ENCODE measurements at places on chromosomes 2 and 18.
A peak's percentile ranks its signal among the peaks of the same experiment; 100 is the strongest.

GRCh38 chr2:241942416-241943208, 73.1 kb downstream of the RTP5 start:
- no peak overlapping the region for H3K4me3 ChIP-seq
- no peaks in the 10 kb centered on the region for H3K4me1 ChIP-seq
- H3K36me3 ChIP-seq, result no peaks in the 10 kb centered on the region
- no peak for DNase-seq
- peaks cover 16% of the 10 kb centered on the region for H3K27me3 ChIP-seq

DNA sequence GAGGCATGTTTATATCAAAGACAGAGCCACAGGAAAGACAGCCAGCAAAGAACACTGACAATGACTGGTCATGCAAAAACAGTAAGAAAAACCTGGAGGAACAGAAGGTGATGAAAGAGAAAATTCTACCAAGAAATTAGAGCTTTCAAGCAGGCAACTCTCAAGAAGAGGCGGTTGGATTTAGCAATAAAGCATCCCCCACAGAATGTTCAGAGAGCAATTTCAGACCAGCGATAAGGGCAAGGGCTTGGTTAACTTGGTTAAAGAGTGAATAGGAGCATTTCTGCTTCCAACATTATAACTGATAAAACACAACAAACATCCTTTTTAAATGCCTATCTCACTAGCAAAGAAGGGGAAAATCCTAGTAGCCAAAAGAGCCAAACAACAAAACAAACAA, 68.0 kb upstream of the NCKAP5 start:
- no peak overlapping the region for H3K27ac ChIP-seq
- no peaks in the 10 kb centered on the region for H3K27me3 ChIP-seq
- DNase-seq, result no peak
- peaks cover 3% of the 10 kb centered on the region for H3K4me1 ChIP-seq
- no peak overlapping the region for H3K4me3 ChIP-seq

GRCh38 chr18:74898965-74899364, 301.3 kb downstream of the ZNF407 start:
- no peaks in the 10 kb centered on the region for H3K27me3 ChIP-seq
- peak overlapping the region; percentile 30 for H3K27ac ChIP-seq
- no peaks in the 10 kb centered on the region for H3K36me3 ChIP-seq
- H3K4me3 ChIP-seq, result no peak overlapping the region
- no peak for DNase-seq
- H3K4me1 ChIP-seq, result peaks cover 22% of the 10 kb centered on the region

DNA sequence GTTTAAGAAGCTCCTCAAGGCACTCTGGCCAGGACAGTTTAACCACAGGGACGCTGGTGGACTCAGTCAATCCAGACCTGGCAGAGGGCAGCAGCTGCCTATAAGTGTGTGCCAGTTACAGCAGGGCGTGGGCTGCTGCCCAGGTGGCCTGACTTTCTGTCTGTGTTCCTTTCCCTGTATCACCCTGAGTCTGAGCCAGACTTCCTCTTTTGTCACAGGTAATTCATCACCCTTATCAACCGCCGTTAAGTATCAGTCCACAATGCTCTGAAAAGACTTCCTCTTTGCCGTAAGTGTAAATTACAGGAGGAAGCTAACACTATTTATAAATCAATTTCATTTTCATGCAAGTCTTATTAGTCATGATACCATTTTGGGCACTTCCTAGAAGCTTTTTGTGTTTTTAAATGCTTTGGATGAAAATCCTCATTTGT, 7.0 kb downstream of the LPIN1 start:
- H3K4me3 ChIP-seq, result no peak overlapping the region
- H3K4me1 ChIP-seq, result peaks cover 32% of the 10 kb centered on the region
- peak overlapping the region; percentile 51 for H3K27ac ChIP-seq
- peaks cover 18% of the 10 kb centered on the region for H3K36me3 ChIP-seq
- DNase-seq, result no peak

DNA sequence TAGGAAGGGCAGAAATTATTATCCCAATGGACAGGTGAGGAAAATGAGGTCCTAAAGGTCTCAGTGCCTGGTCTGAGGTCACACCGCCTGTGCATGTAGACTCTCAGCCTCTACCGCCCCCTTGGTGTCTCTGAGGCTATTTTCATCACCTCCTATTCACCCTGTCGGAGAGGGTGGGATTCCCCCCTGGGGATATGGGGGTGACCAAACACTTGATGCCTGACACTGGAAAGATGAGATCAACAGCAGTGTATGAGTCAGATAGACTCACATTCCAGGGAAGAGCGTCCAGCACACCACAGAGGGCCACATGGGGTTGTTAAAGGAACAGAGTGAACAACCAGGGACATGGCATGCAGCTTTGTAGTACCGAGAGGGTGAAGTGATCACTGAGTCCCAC, 199.7 kb downstream of the SMAD2 start:
- peaks cover 3% of the 10 kb centered on the region for H3K27me3 ChIP-seq
- no peaks in the 10 kb centered on the region for H3K36me3 ChIP-seq
- DNase-seq, result peak; percentile 5
- no peak overlapping the region for H3K27ac ChIP-seq

GRCh38 chr2:226304308-226304707, 495.3 kb downstream of the IRS1 start:
- no peak for DNase-seq
- H3K36me3 ChIP-seq, result no peaks in the 10 kb centered on the region
- peaks cover 2% of the 10 kb centered on the region for H3K4me1 ChIP-seq
- no peak overlapping the region for H3K27ac ChIP-seq
- no peaks in the 10 kb centered on the region for H3K27me3 ChIP-seq
- no peak overlapping the region for H3K4me3 ChIP-seq

GRCh38 chr18:33577685-33578517, at the start of gene ASXL3:
Gene ASXL3 (plus strand): TSS chr18:33578219. CDS start chr18:33578632, 413 bp downstream.
- peaks cover 3% of the 10 kb centered on the region for H3K4me1 ChIP-seq
- no peaks in the 10 kb centered on the region for H3K36me3 ChIP-seq
- H3K27ac ChIP-seq, result no peak within 1 kb of the TSS
- no peak for DNase-seq
- H3K4me3 ChIP-seq, result peak within 1 kb of the TSS; percentile 20

DNA sequence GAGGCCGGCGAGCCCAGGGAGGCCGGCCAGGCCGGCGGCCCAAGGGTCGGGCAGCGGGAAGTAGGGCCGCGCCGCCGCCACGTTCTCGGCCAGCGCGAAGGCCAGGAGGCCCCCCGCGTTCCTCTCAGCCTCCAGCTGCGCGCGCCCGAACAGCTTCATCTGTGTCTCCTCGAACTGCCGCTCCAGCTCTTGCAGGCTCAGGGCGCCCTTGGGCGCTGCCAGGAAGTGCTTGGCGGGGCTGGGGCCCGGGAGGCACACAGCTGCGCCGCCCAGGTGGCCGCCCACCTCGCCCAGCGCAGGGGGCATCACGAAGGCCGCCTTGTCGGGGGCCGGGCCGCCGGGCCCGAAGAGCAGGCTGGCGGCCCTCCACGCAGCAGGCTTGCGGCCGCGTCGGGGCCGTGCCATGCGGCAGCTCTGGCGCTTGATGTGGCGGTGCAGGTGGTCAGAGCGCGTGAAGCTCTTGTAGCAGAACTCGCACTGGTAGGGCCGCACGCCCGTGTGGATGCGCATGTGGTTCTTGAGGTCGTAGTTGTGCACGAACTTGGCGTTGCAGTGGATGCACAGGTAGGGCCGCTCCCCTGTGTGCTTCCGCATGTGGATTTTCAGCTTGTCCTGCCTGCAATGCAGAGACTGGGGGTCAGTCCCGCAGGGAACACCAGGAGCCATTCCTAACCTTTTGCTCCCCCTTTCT, 99.0 kb upstream of the SMAD2 start:
- H3K27ac ChIP-seq, result no peak overlapping the region
- no peaks in the 10 kb centered on the region for H3K36me3 ChIP-seq
- H3K27me3 ChIP-seq, result no peaks in the 10 kb centered on the region
- no peak overlapping the region for H3K4me3 ChIP-seq
- H3K4me1 ChIP-seq, result peaks cover 2% of the 10 kb centered on the region
- peak; percentile 25 for DNase-seq

DNA sequence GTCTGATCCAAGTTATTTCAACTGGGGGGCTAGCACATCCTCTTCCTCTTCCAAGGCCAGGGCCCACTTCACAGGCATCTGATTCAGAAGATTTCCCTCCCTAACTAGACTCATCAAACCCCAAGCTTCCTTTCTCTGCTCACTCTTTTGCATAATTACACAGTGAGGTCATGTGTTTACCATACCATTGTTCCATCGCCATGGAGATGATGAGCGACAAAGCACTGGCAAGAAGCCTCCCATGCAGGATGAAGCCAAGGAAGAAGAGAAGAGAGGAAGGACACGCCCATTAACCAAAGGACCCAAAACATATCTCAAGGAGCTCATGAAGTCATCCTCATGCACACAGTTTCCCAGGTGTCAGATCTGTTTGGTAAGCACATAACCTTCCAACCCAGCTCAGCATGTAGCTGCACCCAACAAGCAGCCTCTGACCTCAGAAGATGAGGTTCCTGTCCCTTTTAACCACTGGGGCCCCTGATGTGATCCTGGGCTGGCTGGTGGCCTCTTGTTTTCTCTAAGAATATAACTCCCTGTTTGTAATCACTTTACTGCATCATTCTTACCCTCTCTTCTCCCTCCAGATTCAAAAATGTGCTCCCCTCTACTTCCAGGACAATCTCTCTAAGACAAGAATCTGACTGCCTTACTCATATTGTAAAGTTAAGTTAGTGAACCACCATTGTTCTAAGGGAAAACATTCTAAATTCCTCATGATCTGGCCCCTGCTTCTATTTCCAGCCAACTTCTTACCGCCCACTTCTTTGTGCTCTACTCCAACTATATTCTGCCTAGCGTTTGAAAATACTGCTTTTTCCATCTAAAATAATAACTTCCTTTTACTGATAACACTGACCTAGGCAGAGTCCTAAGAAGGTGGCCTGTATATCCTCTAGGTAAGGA, 190.1 kb downstream of the TTC32 start:
- H3K4me1 ChIP-seq, result peaks cover 17% of the 10 kb centered on the region
- DNase-seq, result no peak
- H3K27ac ChIP-seq, result peak overlapping the region; percentile 31
- H3K27me3 ChIP-seq, result no peaks in the 10 kb centered on the region
- H3K36me3 ChIP-seq, result no peaks in the 10 kb centered on the region
- H3K4me3 ChIP-seq, result no peak overlapping the region

DNA sequence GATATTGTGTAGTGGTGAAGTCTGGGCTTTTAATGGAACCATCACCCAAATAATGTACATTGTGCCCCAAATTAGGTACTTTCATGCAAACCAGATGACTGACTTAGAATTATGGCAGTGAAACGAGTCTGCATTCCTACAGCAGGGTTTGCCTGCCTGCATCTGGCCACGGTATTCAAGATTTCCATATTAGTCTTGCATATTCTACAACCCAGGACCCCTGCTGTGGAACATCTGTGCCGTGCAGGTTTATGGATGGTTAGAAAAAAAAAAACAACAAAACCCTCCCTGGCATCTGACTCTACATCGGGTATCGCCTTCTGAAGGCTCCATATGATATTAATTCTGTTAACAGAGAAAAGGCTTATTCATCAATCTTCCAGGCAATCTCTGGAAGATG, 394.8 kb downstream of the DCDC2C start:
- H3K27me3 ChIP-seq, result no peaks in the 10 kb centered on the region
- H3K4me1 ChIP-seq, result no peaks in the 10 kb centered on the region
- H3K27ac ChIP-seq, result no peak overlapping the region
- DNase-seq, result no peak
- no peaks in the 10 kb centered on the region for H3K36me3 ChIP-seq

- peaks cover 59% of the 10 kb centered on the region for H3K36me3 ChIP-seq
- no peak overlapping the region for H3K4me3 ChIP-seq
- H3K27ac ChIP-seq, result no peak overlapping the region
These were observed 46.9 kb upstream of the CYP20A1 start for GRCh38 chr2:203191961-203192360.

GRCh38 chr2:209613649-209614305, 157.9 kb upstream of the UNC80 start:
- DNase-seq, result no peak
- H3K27ac ChIP-seq, result no peak overlapping the region
- H3K4me1 ChIP-seq, result no peaks in the 10 kb centered on the region
- H3K27me3 ChIP-seq, result no peaks in the 10 kb centered on the region
- H3K4me3 ChIP-seq, result no peak overlapping the region
- no peaks in the 10 kb centered on the region for H3K36me3 ChIP-seq

- H3K4me3 ChIP-seq, result no peak overlapping the region
- DNase-seq, result no peak
- no peaks in the 10 kb centered on the region for H3K27me3 ChIP-seq
- no peak overlapping the region for H3K27ac ChIP-seq
- H3K36me3 ChIP-seq, result no peaks in the 10 kb centered on the region
These were observed 8.6 kb upstream of the NCOA1 start for GRCh38 chr2:24482251-24482971.

DNA sequence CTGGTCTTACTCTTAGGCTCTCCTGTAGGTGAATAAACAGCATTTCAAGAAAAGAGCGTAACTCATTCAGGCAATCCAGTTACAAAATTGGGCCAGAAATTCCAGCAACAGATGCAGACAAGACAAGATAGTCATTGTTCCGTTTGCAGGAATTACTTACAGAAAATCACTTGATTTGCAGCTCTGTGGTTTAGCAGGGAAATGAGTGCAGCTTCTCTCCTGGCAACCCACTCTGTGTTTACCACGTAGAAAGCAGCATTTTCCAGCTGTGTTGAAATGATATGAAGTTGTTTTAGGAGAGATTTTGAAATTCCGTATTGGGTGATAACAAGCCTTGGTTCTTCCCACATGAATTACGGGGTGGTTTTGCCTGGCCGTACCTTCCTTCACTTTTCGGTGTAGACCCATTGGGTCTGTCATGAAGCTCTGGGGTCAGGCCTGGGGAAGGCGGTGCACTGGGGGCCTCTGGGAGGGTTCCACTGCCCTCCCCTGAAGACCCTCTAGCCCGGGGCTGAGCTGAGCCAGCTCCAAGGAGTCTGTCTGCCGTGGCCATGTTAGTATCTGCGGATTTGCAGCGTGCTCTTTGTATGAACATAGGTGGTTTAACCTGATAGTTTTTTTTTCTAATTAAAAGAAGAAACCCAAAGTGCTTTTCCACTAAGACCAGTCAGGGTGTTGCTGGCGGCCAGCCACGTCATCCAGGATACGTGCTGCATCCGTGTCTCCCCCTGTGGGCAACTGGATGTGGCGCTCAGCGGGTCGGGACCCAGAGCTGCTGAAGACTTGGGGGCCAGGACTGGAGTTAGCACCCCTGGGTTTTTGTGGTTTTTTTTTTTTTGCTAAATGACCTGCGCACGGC, 58.9 kb upstream of the KCNG2 start:
- peaks cover 5% of the 10 kb centered on the region for H3K36me3 ChIP-seq
- H3K4me1 ChIP-seq, result no peaks in the 10 kb centered on the region
- peak; percentile 29 for DNase-seq
- no peaks in the 10 kb centered on the region for H3K27me3 ChIP-seq

DNA sequence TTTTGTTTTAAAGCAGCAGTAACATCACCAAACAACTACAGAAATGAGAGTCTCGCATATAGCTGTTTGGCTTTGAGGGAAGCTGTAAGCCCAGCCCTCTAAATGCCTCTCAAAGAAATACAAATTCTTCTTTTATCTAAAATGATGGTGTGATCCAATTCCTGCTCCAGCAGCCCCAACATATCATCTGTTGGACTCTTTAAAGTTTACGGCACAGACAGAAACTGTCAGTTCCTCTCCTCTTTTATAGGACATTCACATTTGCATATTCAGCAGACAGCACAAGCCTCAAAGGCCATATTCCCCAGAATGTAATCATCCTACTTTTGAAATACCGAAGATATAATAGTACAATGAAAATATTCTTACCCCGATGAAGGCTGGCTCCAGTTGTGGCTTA, 216.9 kb upstream of the REV1 start:
- no peak overlapping the region for H3K4me3 ChIP-seq
- H3K36me3 ChIP-seq, result no peaks in the 10 kb centered on the region
- H3K4me1 ChIP-seq, result peaks cover 2% of the 10 kb centered on the region
- no peak overlapping the region for H3K27ac ChIP-seq

GRCh38 chr18:22827741-22828140, 105.4 kb upstream of the RBBP8 start:
- H3K27ac ChIP-seq, result peak overlapping the region; percentile 99
- H3K27me3 ChIP-seq, result no peaks in the 10 kb centered on the region
- DNase-seq, result no peak
